ENCODE measurements at places on chromosomes 2 and 18. TPM values are rescaled to one million over a fixed set of nuclear protein-coding genes. Genes with fewer than 3 reads are reported as not detected.

GRCh38 chr2:172307800-172308199 lies 119.6 kb upstream of the ITGA6 start:
- peak; percentile 87 for DNase-seq

GRCh38 chr2:63712748-63713147 lies 124.0 kb downstream of the MDH1 start:
- DNase-seq, result no peak

DNA sequence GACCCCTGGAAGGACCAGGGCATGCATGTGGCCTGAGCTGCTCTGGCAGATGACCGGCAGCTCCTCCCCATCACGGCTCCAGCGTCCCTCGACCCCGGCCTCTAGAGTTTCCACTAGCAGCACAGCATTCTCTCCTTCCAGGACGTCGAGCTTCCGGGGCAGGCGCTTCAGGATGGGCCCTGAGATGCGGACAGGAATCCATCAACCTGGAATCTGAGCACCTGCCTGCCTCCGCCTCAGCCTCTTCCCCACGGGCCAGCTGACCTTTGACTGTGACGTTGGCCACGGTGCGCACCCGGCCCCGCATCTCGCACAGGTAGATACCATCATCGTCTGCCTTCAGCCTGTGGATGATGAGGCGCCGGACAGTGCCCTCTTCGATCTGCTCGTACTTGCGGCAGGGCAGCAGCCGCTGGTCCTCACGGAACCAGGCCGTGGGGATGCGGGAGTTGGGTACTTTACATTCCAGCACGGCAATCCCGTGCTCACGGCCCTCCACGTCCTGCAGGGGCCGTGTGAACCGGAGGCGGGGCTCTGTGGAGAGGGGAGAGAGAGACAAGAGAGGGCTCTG lies 3.5 kb downstream of the OBSL1 start:
- DNase-seq, result no peak

DNA sequence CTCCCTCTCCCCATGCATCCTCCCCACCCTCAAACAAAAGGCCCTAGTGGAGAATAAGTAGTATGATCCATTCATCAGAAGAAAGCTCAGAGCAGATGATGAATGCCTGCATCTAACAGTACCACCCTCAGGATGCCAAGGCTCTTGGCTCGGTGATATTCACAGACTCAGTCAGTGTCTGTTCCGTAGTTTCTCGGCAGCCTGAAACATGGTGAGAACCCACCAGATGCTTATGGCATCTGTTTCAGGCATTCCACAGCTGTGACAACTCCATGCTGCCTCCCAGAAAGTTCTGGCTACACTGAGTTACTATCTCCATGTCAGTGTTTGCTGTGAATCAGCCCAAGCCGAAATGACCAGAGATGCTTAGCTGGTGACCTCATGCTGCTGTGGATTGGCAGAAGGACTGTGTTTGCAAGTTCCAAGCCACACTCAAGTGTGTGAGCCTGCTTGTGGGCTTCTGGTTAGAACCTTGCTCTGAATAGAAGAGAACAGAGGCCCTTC lies 83.9 kb downstream of the WDSUB1 start:
- no peak for DNase-seq

- DNase-seq, result no peak
Measured at GRCh38 chr2:234843411-234843810, 108.4 kb upstream of the SH3BP4 start.

DNA sequence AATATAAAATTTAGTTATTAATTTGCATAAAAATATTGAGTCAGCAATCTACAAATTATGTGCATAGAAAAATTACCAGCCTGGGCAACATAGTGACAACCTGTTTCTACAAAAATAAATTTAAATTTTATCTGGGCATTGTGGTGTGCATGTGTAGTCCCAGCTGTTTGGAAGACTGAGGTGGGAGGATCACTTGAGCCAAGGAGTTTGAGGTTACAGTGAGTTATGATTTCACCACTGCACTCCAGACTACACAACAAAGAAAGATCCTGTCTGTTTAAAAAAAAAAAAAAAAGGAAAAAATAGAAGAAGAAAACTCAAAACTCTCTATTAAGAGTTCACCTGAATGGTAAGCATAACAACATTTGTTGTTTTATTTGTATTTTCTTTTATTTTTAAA lies 1048.4 kb upstream of the CDH2 start:
- no peak for DNase-seq

DNA sequence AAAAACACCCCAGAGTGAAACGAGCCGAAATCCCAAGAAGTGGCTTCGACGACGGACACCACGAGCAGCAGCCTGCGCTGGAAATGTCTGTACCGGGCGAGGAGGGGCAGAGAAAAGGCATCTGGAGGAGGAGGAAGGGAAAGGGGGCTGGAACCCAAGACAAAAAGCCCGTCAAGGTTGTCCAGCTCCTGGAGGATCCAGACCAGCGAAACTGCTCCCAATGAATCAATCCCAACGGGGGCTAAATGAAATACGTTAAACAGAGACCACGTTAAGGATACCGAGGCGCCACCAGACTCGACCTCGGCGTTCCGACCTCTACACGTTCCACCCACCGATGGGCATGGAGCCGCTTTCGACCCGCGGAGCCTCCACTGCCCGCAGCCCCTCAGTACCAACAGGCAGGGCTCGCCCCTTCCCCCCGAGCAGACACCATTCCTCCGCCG lies 400 bp downstream of the CCDC88A start:
- DNase-seq, result no peak

- no peak for DNase-seq
Measured at GRCh38 chr2:144224472-144224871, 295.4 kb downstream of the ZEB2 start.

DNA sequence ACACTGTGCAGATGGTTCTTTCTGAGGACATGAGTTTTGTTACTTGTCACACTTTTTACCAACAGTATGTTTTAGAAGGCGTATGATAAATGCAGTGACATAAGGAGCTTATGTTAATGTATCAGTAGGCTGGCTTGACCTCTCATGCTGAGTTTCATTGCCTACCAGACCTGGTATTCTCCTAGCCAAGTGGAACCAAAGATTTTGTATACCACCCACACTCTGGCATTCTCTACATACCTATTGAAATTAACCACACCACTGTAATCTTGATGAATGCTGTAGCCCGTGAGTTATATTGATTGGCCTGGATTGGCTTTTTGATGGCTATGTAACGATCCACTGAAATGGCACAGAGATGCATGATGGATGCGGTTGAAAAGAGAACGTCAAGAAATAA lies 11.4 kb downstream of the HTR2B start:
- DNase-seq, result no peak

GRCh38 chr2:219073413-219074129 lies 12.8 kb upstream of the IHH start:
- peak; percentile 5 for DNase-seq

DNA sequence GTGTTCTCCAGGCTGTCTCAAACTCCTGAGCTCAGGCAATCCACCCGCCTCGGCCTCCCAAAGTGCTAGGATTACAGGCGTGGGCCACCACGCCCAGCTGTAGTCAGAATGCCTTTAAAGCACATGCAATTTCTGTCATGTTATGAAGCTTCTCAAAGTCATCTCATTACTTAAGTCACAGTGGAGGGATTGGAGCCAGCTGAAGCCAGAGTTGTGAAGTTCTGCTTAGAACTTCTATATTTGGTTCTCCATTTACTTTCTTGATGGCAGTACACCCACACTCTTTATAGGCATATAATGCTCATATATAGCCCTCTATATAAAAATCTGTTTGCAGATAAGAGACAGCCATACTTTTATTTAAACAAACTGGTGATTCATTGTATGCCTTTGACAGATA lies 68.8 kb upstream of the CWC22 start:
- no peak for DNase-seq

- no peak for DNase-seq
Measured at GRCh38 chr2:61789807-61790602, 63.9 kb downstream of the FAM161A start.

- DNase-seq, result no peak
Measured at GRCh38 chr2:27966466-27966865, 75.9 kb downstream of the BABAM2 start.

DNA sequence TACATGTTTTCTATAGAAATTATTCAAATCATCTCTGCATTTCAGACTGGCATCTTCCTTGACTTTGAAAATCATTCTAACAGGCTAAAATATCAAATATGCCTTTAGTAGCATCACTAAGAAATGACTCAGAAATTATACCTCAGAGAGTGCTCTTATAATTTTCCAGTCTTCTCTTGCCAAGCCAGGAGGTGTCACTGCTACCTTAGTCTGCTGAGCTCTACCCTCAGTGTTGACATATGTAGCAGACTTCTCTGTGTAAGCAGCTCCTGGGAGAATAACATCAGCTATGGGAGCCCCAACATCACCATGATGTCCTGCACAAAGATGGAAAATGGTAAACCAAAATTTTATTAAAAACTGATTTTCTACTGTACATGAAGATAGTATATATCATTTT lies 31.6 kb downstream of the NDUFS1 start:
- DNase-seq, result no peak

DNA sequence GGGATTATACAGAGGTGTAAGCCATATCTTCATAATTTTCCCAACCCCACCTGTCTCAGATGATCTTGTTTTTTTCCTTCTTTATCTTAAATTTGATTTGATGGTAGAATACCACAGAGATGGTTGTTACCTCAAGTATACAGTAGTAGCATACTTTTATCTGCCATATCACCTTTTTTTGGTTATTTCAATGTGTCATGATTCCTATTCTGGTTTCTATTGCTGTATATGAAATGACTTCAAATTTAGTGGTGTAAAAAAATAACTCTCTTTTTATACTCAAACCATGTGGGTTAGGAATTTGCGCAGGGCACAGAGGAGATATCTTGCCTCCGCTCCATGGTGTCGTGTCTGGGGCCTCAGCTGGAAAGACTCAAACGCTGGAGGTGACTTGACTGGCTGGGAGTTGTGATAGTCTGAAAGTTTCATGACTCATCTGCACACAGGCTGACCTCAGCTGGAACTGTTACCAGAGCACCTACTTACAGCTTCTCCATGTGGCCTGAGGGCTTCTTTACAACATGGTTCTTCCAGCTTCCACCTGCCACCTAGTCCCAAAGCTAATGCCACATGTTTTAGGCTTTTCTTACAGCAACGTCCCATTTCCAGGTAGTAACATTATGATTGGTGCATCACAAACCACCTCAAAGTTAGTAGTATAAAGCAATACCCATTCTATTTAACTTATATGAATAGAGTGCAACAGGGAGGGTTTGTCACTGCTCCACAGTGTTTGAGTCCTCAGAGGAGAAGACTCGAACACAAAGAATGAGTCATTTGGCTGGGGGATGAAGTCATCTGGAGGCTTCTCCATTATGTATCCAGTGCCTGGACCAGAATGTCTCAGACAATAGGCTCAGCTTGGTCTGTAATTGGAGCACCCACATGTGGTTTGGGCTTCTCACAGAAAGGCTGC lies 82.3 kb upstream of the XPO1 start:
- no peak for DNase-seq

DNA sequence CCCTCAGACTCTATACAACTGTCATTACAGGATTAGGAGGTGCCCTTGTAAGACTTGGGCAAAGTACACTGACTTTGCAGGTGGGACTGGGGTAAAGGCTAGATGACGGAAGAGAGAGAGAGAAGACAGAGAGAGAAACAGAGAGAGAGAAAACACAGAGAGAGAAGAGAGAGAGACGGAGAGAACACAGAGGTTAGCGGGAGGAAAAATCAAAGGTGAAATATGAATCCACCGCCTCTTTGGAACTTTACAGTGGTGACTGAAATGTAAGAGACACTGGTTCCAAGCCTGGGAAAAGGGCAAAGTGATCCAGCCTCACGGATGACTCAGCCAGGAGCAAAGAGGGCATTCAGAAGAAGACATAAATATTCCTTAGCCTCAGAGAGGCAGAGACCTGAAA lies 25.1 kb upstream of the CAB39 start:
- DNase-seq, result no peak

DNA sequence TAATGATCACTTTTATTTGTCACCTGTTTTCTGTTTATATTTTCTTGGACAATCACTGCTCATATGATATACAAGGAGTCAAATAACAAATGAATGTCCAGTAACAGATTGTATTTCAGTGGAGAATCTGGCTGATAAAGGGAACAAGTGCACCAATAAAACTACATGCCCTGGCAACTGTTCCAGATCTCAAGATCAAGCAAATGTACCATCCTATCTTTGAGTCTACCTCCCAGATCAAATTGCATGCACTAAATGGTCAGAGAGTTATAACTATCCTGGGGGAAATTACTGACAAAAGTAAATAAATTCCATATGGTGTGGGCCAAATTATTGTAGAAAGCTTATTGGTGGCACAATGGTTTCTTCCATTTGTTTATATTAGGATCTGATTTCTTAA lies 452.8 kb downstream of the MBD2 start:
- no peak for DNase-seq

- DNase-seq, result no peak
Measured at GRCh38 chr2:20641123-20641985, 9.5 kb downstream of the HS1BP3 start.

GRCh38 chr2:112884869-112885505 lies 26.0 kb upstream of the IL37 start:
- DNase-seq, result peak; percentile 10

Gene ERMN
- not detected for total RNA-seq

Gene RNU2-63P
- total RNA-seq, result not detected

Gene TLX2
- not detected for total RNA-seq

Gene POTEJ
- not detected for total RNA-seq

Gene MDH1B
- 0.12 TPM for total RNA-seq

Gene MERTK
- total RNA-seq, result 10.3 TPM

Gene MYL1
- total RNA-seq, result not detected

Gene FLACC1
- 0.15 TPM for total RNA-seq

Gene CEBPZ
- 24.3 TPM for total RNA-seq

Gene ECEL1
- total RNA-seq, result not detected

Gene SNRNP200
- 81.1 TPM for total RNA-seq

Data from glomerular endothelial cell (primary cell).